Neural progenitor cell (in vitro differentiated cells): ENCODE measurements at places on chromosomes 1 and 21. TPM values are rescaled to one million over a fixed set of nuclear protein-coding genes. Genes with fewer than 3 reads are reported as not detected.

- no peak for DNase-seq
These were observed 35.3 kb downstream of the DDR2 start for GRCh38 chr1:162667381-162668080.

Gene IFI16
- 4.0 and 5.4 TPM in 2 replicates for total RNA-seq

- no peak for DNase-seq
These were observed 273.4 kb downstream of the VAV3 start for GRCh38 chr1:107691540-107691939.

- no peak for DNase-seq
These were observed 12.1 kb upstream of the PDC start for GRCh38 chr1:186473047-186473446.

- no peak for DNase-seq
These were observed 187.6 kb upstream of the NFIA start for GRCh38 chr1:60894741-60895140.

- DNase-seq, result no peak
These were observed 15.5 kb upstream of the LEPR start for GRCh38 chr1:65404941-65405340.

- no peak for DNase-seq
These were observed 49.7 kb downstream of the RAP1A start for GRCh38 chr1:111669268-111669667.

Gene PLOD1
- 27.2 and 73.5 TPM in 2 replicates for total RNA-seq

GRCh38 chr1:230288641-230289349 is 137.3 kb downstream of the PGBD5 start:
- no peak for DNase-seq

DNA sequence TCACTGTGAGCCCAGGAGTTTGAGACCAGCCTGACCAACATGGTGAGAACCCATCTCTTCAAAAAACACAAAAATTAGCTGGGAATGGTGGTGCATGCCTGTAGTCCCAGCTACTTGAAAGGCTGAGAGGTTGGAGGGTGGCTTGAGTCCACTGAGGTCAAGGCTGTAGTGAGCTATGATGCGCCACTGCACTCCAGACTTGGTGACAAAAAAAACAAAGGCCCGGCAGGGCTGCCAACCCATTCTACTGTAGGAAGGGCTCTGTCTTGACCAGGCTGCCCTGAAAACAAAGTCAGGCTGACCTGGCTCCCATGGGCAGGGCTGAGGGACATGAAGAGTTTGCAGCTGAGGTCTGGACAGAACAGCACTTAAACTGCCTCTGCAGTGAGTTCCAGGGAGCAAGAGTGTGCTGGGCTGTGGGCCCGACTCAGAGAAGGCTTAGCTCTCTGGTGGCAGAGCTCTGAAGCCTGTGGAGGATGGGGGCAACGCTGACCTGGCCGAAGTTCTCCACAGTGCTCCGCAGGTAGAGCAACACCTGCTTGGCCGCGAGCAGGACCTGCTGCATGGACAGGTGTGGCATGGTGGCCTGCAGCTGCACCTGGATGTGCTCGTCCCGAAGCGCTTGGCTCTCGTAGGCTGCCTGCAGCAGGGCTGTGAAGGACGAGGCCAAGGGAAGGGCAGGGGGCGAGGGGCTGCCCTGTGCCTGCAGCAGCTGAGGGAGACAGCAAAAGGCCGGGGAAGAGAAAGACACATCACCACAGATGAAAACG is 42.4 kb downstream of the URB1 start:
- no peak for DNase-seq

DNA sequence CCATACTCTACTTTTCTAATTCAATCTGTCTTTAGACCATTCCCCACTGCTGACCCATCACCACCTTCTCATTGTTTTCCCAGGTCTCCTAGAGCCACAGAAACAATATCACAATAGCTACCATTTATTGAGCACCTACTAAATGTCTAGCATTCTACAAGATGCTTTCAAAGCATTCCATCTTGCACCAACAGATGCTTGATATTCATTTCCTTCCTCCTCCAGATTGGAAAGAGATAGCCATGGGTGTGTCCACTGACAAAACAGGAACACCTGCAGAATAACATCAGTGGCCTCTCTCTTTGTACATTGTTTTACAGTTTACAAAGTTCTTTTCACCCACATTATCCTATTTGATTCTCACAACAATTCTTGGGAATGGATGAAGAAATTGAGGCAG is 2.2 kb downstream of the RAB3B start:
- DNase-seq, result no peak

Gene OR2T2
- not detected in 2 replicates for total RNA-seq

- DNase-seq, result no peak
These were observed 855 bp downstream of the DSCAM start for GRCh38 chr21:40846103-40846502.

Gene RXFP4
- total RNA-seq, result not detected in 2 replicates

DNA sequence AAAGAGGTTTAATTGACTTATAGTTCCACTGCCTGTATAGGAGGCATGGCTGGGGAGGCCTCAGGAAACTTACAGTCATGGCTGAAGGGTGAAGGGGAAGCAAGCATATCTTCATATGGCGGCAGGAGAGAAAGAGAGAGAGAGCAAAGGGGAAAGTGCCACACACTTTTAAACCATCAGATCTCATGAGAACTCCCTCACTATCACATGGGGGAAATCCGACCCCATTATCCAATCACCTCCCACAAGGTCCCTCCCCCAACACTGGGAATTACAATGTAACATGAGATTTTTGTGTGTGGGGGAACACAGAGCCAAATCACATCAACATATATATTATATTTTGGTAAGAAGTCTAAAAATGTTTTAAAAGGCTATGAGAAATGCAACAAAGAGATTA is 27.2 kb downstream of the FABP3 start:
- no peak for DNase-seq

DNA sequence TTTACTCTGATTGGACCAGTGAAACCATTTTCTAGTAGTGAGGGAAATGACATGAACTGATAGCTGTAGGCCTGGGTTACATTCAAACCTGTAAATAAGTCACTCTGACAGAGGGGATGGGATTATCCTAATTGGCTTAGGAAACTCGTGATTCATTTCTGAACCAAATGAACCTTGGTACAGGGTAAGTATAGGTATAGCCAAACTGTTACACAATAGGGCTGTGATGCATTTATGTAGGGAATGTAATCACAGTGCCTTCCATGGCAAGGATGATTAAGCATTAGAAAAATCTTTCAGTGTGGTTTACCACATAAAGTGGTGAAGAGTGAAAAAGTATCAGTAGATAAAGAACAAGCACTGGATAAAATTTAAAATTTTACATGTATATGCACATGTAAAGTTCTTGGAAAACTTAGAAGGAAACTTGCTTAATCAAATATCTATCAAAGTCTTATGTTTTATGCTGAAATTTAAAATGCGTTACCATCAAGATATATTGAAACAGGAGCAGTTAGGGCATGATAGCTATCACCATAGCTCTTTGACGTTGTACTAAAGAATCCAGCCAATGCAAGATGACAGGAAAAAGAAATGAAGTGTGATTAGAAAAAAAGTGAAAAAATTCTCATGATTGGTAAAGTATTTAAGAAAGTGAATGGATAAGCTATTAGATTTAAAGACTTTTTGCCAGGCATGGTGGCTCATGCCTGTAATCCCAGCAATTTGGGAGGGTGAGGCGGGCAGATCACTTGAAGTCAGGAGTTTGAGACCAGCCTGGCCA is 63.0 kb downstream of the RABGAP1L start:
- no peak for DNase-seq

- no peak for DNase-seq
These were observed 45.3 kb downstream of the DIP2A start for GRCh38 chr21:46503922-46504550.

- peak; percentile 74 for DNase-seq
These were observed 79.0 kb downstream of the ZNF281 start for GRCh38 chr1:200330741-200331428.

Gene S100A8
- total RNA-seq, result not detected in 2 replicates

Gene UBASH3A
- not detected in 2 replicates for total RNA-seq

- no peak for DNase-seq
These were observed 6.0 kb upstream of the SCYL3 start for GRCh38 chr1:169899519-169900217.

DNA sequence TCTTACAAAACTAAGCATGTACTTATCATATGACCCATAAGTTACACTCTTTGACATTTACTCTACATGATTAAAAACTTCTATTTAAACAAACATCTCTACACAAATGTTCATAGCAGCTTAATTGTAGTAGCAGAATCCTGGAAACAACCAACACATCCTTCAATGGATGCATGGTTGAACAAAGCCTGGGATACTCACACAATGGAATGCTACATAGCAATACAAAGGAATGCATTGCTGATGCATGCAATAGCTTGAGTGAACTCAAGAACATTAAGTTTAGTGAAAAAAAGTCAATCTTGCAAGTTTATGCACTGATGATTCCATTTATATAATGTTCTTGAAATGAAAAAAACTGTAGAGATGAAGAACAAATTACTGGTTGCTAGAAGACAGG is 686.9 kb downstream of the LRRIQ3 start:
- DNase-seq, result peak; percentile 61

GRCh38 chr1:218247339-218247738 is 37.8 kb upstream of the RRP15 start:
- DNase-seq, result no peak

DNA sequence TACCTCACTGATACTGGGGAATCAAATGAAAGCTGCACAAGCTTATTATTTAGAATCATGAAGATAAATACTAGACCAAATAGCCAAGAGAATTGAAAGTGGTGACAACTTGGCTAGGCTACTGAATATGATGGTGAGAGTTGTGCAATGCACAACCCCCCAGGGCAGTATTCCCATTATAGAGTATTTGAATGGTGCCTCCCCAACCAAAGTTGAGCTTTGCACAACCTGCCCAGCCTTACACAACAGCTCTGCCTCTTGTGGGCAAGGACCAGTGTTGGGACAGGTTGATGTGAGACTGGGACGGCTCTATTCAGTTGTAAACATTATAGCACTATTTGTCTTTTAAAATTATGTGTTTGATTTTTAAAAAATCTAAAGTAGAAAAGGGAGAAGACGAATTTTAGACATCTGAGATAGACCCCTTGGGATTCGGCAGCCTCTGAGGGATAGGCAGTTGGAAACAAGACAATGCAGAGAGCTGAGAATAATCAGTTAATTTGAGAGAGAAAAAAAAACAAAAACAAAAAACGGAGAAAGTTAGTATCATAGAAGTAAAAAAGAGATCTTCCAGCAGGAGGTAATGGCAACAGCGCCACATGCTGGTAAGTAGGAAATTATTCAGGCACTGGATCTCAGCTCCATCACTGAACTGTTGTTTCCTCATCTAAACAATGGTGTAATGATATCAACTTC is 91.0 kb upstream of the KCNA3 start:
- peak; percentile 64 for DNase-seq

DNA sequence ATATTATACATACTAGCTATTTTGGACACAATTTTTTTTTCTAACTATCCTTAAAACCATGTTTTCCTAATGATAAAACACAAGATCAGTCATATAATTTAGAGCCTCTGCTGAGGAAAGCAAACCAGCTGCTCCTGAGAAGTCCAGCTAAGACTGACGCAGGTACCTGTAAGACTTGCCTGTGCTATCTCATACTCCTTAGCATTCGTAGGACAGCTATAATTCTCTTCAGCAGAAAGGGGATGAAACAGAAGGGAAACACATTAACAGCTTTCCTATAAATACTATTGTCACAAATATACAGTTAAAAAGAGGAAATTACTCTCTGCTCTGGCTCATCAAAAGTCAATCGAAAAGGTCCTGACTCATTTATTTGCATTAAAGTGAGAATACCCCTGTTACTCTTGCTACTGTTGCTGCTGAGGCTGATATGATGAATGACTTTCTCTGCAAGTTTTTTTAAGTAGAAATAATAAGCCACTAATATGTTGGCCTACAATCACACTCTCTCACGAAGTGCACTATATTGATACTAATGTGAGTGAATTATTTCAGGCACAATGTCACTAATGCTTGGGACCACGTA is 757.1 kb downstream of the KCNT2 start:
- DNase-seq, result no peak

GRCh38 chr1:159229260-159229885 is 24.7 kb downstream of the ACKR1 start:
- DNase-seq, result no peak

Gene SLFNL1
- total RNA-seq, result 0.19 TPM in 1 of 2 replicates, not detected in the other

DNA sequence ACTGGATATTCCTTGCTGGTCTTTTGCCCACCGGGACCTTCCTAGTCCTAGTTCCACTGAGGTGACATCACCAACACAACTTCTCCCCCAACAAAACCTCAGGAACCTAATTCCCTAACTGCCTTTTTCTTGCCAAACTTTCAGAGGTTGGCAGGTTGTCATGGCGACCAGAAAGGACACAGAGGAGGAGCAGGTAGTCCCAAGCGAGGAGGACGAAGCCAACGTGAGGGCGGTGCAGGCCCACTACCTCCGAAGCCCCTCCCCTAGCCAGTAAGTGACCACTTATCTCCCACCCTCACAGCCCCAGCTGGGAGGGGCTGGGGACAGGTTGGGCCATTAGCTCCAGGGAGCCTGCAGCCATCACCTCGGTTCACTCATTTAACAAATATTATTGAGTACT is 815 bp downstream of the STYXL2 start:
- no peak for DNase-seq

DNA sequence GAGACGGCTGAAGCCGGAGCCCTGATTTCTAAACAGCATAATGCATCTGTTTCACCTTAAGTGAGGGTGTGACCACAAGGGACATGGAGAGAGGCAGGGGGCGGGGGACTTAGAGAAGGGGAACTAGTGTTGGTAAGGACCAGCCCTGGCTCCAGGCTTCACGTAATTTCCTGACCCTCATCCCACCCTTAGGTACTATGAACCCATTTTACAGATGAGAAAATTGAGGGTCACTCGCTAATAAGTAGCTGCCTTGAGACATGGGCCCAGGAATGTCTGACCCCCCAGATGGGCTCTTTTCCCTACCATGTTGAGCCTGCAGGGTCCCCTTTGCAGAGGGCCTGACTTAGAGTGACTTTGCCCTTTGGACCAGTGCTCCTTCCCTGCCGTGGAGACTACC is 4.7 kb downstream of the EPHA8 start:
- no peak for DNase-seq
